ENCODE measurements at places on chromosomes 11 and 22. TPM values are rescaled to one million over a fixed set of nuclear protein-coding genes. Genes with fewer than 3 reads are reported as not detected.

Gene TMEM151A
- 8.3 TPM for total RNA-seq

Gene P2RY2
- total RNA-seq: 0.31 TPM

DNA sequence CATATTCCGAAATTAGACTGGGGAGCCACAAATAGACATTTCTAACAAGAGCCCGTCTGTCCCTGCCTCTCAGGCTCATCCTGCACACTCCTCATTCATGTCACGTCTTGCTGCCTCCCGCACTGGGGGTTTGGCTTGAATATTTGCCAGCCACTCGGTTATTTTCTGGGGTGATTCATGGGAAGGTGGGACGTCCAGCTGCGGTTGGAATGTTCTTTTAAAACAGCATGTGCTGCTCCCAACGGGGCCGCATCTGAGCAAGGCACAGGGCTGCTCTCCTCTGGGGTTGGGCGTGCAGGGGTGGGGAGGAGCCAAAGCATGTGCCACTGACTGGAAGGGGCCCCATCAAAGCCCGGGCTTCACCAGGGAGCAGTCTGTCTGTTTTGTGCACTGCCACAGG is 25.9 kb upstream of the SLC5A4 start:
- ATAC-seq: peak; percentile 47

- ATAC-seq: no peak
Measured at GRCh38 chr11:97743205-97743742, 1277.5 kb upstream of the CNTN5 start.

GRCh38 chr11:110031171-110031570 is 62.0 kb upstream of the ZC3H12C start:
- ATAC-seq: no peak

Measured in motor neuron (in vitro differentiated cells).